Thyroid gland (tissue), 4 donors: ENCODE measurements at places on chromosomes 5 and 9. TPM values are rescaled to one million over a fixed set of nuclear protein-coding genes. Genes with fewer than 3 reads are reported as not detected.

- H3K36me3 ChIP-seq, result no peaks in the 10 kb centered on the region
- H3K4me3 ChIP-seq, result no peak overlapping the region
- H3K27ac ChIP-seq, result no peak overlapping the region
- H3K4me1 ChIP-seq, result peaks cover 14% of the 10 kb centered on the region
- peak; percentile 75 for DNase-seq
Measured at GRCh38 chr9:34145165-34145564, 18.7 kb upstream of the DCAF12 start.

DNA sequence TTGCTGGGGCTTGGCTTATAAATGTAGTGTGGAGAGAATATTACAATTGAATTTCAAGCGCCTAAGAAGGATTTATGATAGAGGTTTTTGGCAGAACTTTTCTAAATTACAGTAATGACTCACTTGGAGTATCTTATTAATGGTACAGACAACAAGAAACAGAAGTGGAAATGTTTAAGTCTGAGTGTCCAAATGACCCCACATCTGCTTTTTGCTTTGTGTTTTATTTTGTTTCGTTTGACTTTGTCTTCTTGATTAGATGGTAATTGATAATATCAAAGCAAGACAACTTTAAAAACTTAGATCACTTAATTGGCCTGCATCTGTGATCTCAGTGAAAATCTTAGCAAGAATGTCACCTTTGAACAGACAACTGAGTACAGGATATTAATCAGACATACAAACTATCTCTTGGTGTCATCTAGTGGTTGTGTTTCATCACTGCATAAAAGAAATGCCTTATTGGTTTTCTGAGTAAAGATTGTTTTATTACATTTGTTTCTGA, 577.4 kb downstream of the ISL1 start:
- no peak for DNase-seq
- no peaks in the 10 kb centered on the region for H3K27me3 ChIP-seq
- H3K4me1 ChIP-seq, result no peaks in the 10 kb centered on the region
- H3K36me3 ChIP-seq, result no peaks in the 10 kb centered on the region
- no peak overlapping the region for H3K27ac ChIP-seq

DNA sequence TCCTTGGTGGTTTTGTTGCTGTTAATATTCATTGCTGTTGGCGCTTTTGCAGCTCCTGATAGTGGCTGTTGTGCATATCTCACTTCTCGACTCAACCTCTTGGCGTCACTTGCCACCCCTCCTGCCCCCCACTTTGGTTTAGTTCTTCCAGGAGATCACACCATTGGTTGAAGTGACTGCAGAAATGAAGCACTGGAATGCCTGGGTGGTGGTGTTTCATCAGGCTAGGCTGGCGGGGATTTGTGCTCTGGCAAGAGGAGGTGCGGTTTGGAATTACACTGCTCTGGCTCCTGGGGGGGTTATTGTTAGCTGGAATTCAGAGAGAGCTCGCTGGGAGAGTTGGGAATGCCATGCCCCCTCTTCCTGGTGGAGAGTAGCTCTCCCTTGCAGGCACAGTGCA, 11.5 kb downstream of the PRRC2B start:
- H3K4me3 ChIP-seq, result no peak overlapping the region
- no peak overlapping the region for H3K27ac ChIP-seq
- H3K36me3 ChIP-seq, result no peaks in the 10 kb centered on the region
- peaks cover 65% of the 10 kb centered on the region for H3K4me1 ChIP-seq

DNA sequence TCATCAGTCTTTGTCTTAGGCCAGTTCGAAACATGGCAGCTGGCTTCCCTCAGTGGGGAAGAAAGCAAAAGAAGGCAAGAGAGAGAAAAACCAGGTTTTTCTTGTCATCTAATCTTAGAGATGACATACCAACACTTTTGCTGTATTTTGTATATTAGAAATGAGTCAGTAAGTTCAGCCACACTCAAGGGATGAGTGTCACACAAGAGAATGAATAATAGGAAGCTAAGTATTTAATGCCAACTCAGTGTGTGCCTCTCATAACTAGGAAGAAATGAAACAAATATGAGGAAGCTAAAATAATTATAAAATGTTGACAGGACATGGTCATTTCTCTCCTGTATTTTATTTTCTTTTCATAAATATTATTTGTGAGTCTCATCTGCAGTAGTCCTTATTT, 65.3 kb downstream of the CDH12 start:
- no peaks in the 10 kb centered on the region for H3K4me1 ChIP-seq
- DNase-seq, result no peak
- no peak overlapping the region for H3K4me3 ChIP-seq

- no peak overlapping the region for H3K4me3 ChIP-seq
- no peaks in the 10 kb centered on the region for H3K27me3 ChIP-seq
- no peak for DNase-seq
- H3K36me3 ChIP-seq, result no peaks in the 10 kb centered on the region
Measured at GRCh38 chr5:41878643-41879478, 8.6 kb upstream of the OXCT1 start.

Gene SLC6A19
- not detected for total RNA-seq

Gene HMMR
- 0.67 TPM for total RNA-seq
